ENCODE measurements at places on chromosomes 7 and 10.

DNA sequence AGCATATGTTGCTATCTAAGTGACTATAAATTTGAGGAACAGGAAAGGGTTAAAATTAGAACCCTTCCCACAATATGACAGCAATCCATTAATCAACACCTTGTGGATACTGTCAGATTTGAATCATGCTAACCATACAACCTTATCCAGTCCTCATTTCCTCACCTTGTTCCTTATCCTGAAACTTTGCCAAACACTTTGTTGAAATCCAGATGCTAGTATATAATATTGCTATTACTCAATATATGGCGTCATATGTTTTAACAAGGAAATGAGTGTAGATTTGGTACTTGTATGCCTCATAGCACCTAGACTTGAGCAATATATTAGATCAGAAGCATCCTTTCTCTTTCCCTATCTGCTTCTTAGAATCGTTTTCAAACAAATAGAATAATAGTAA is 66.3 kb upstream of the SLC25A13 start:
- DNase-seq, result no peak

DNA sequence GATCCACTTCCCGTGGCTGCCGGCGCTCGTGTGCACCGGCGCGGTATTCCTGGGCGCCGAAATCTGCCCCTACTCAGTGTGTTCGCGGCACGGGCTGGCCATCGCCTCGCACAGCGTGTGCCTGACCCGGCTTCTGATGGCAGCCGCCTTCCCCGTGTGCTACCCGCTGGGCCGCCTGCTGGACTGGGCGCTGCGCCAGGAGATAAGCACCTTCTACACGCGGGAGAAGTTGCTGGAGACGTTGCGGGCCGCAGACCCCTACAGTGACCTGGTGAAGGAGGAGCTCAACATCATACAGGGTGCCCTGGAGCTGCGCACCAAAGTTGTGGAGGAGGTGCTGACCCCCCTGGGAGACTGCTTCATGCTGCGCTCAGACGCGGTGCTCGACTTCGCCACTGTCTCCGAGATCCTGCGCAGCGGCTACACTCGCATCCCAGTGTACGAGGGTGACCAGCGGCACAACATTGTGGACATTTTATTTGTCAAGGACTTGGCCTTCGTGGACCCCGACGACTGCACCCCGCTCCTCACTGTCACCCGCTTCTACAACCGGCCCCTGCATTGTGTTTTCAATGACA is 1.3 kb downstream of the CNNM1 start:
- no peak for DNase-seq

DNA sequence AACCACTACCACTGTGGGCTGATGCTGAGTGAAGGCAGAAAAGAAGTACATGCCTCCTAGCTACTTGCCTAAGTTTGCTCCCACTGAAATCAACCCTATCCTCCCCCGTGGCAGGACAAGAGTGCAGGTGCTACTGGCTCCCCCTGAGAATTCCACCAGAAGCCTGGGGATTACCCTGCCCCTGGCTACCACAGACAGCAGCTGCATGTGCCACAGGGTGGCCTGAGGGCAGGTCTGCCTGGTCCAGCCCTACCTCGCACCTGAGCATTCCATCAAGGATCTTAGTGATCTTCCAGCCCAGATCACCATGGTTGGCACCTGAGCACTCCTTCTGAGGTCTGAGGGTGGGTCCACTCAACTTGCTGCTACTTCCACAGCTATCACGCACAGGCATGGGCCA is 176.4 kb upstream of the SMIM30 start:
- DNase-seq, result peak; percentile 53

GRCh38 chr10:201328-201771 is 66.1 kb downstream of the ZMYND11 start:
- DNase-seq, result no peak

DNA sequence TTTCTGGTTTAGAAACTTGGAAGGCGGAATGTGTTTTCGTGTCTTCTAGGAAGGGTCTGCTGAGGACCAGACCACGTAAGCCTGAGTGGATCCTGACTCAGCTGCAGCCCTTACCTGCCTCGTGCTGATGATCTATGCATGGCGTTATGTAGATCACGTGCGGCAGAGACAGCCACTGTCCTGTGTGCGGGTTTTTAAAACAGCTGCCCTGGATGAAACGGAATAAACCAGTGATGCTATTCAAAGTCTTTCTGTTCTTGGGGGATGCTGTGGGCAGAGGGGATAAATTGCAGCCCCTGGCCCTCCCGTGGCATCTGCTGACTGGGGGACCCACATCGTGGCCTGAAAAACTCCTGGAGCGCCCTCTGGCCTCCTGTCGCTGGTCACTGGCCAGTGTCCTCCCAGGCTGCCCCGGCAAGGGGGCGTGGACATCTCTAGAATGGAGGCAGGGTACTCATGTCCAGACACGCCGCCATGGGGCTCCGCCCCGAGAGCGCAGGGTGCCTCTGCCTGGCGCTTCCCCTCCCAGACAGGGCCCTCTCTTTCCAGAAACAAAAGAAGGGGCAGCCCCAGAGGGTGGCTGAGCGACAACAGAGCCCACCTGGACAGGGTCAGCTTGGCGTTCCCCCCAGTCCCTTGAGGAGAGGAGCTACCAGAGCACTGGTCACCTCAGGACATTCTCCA is 13.2 kb downstream of the ALKBH4 start:
- no peak for DNase-seq

DNA sequence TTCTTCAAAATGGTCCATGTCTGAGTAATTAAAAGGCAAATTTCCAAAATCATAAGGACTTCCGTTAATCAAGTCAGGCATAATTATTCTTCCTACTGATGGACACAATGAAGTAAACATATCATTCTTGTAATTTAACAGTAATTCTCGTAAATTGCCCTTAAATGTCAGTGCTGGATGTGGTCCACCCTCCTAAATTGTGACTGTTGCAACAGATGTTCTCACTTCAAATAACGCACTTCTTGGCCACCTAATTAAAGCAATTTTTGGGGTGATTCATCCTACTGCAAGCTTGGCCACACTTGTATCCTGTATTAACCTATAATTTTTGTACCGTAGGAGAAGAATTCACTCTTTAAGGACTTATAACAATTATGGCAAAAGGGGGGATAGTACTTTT is 1.9 kb downstream of the COL1A2 start:
- DNase-seq, result no peak

DNA sequence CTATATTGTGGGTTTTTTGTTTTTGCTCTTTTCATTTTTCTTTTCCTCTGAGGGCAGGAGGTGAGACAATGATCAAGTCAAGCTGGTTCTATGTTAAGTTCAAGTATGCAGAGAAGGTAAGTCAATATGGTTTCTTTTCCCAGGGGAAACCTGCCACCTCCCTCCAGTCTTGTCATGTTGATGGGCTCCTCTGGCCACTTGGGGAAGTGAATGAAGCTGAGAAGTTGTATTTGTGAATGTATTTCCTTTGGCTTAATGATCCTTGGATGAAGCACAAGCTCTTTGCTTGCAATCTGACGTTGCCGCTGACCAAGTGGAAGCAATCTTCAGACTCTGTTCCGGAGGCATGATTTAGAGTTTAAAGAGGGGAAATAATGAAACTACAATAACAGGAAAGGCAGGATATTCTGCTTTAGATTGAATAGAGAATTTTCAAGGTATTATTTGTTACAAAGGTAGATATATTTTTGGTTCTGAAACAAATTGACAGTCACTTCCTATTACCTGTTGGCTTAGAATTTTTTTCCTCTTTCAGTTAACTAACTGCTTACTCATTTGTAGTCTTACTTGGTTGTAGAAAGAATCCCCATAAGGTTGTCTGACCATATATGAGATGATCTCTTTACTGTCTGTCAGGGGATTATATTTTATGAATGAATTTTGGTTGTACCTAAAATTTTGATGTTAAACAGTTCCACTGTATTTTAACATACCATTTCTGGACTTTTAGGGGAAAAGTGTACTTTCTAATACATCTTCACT is 369.6 kb downstream of the AUTS2 start:
- DNase-seq, result no peak

DNA sequence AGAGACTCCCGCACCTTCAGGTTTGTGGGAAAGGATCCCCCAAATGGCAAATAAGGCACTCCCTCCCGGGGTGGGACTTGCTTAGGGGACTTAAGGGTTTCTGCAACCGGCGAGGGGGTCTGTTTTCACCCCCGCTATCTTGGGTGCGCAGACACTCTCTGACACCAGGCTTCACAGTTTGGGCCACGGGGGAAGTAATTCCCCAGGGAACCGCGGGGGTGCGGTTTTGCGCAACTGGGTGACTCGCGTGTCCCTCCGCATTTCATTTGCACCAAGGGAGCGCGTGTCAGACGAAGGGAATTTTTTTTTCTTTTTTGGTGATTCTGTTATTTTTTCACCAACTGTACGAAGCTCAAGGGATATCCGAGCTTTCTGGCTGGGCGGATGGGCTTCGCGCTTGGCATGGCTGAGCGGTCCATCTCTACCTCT is 1.7 kb downstream of the GRM8 start:
- DNase-seq, result peak; percentile 43

DNA sequence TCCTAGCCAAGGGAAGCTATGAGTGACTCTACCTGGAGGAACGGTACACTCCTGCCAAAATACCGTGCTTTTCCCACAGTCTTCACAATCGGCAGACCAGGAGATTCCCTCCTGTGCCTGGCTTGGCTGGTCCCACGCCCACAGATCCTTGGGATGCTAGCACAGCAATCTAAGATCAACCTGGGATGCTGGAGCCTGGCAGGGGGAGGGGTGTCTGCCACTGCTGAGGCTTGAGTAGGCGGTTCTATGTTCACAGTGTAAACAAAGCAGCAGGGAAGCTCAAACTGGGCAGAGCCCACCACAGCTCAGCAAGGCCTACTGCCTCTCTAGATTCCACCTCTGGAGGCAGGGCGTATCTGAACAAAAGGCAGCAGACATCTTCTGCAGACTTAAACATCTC is 295.3 kb downstream of the ELMO1 start:
- DNase-seq, result no peak

GRCh38 chr10:76624470-76624869 is 1013.1 kb downstream of the KCNMA1 start:
- DNase-seq, result no peak

GRCh38 chr7:66824041-66824440 is 83.5 kb downstream of the RABGEF1 start:
- DNase-seq, result peak; percentile 62

- no peak for DNase-seq
Measured at GRCh38 chr10:61397175-61397986, 55.8 kb downstream of the TMEM26 start.

GRCh38 chr7:148588670-148589131 is 1.9 kb upstream of the C7orf33 start:
- no peak for DNase-seq

DNA sequence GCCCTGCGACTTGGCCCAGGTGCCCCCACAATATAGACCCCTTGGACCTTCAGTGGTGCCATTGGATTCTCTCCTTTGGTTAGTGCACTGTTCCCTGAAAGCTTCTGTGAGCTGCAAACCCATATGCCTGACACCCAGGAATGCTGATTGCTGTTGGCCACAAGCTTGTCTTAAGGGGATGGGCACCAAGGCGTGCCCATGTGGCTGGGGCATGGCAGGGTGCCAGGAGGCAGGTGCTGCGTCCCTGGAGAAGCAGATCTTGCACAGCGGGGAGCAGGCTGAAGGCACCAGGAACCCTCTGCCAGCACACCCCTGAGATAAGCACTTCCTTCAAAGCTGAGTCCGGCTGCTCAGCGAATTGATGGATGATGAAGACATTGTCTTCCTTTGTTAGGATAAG is 411.8 kb downstream of the SDK1 start:
- no peak for DNase-seq

DNA sequence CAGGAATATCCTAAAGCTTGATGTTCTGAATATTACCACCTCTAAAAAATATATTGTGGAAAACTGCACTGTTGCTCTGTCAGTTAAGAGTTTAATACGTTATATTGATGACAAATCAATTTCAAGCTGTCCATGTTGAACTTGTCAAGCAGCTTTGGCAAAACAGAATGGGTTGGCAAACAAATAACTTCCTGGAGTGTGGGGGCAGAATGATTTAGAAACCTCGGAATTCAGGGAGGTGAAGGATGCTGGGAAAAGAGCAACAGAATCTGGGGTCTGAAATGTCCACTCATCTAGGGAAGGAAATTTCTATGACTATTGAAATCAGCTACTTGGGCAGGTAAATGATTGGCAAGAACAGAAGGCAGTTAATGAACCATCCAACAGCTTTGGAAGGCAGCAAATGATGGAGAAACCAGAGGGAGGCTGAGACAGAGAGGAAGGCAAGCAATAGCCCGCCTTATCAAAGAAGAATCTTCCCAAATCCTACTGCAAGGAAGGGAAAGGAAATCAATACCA is 95.1 kb upstream of the PALS2 start:
- no peak for DNase-seq

DNA sequence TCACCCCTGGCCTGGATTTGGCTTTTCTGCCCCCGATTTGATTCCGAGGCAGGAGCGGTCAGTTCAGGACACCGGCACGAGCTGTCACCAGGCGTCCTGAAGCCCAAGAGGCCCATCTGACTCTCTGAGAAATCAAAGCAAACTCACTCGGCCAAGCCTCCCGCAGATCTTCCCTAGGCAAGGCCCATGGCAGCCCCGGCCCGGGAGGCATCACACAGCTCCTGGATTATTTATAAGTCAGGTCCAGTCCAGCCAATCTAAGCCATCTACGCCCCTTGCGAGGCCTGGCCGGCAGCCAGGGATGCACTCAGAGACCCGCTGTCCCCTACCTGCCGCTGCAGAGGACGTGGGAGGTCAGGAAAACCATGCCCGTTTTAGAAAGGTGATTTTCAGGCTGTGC is 87.3 kb upstream of the DIP2C start:
- peak; percentile 49 for DNase-seq

DNA sequence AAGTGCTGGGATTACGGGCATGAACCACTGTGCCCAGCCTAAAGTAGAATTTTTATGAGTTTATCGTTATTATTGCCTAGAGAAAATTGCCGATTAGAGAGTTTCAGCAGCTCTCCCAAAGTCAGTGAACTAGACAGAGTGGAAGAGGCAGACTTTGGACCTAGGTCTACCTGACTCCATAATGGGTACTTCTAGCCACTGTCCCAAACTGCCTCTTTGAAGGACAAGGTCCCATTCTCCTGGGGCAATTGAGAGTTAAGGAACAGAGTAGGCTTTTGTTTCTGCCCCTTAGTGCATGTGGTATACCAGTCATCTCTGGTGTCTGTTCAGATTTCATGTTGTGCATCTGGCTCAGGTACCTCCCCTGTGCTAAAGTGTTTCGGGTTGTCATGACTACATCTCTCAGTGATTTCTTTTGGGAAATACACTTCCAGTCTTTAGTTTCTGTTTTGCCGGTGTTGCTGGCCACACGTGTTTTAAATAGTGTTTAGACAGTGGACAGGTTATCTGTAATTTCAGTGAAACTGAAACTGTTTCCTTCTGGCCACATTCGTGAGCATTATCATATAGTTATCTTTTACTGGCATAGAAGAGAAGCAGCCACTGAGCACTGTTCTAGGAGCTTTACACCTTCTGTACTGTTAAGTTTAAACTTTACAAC is 4.7 kb downstream of the TMEM236 start:
- DNase-seq, result no peak

All from posterior cingulate gyrus (tissue), 11 donors.